B cell (primary cell): ENCODE measurements at places on chromosomes 3 and 15. TPM values are rescaled to one million over a fixed set of nuclear protein-coding genes. Genes with fewer than 3 reads are reported as not detected.

The OR5K3 gene
- not detected in 2 replicates for total RNA-seq

The ATP2B2 gene
- not detected in 2 replicates for total RNA-seq

The CHRM5 gene
- total RNA-seq = not detected in 2 replicates

The SSUH2 gene
- not detected in 2 replicates for total RNA-seq

The SOX2 gene
- total RNA-seq = not detected in 2 replicates
